ENCODE measurements at places on chromosomes 12 and 14.

DNA sequence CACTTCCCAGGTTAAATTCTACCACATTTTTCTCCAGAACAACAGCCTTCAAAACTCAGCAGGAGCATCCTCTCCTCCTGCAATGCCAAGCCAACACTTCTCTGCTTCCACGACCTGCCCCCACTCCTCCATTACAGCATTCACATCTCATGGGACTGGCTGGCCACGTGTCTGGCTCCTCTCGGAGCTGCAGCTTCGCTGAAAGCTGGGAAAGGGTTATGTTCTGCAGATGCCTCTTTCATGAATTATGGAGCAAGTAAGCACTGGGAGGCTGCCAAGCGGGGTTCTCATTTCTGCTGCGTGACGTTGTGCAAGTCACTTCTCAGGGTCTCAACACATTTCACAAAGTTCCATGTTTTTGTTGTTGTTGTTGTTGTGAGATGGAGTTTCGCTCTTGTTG, 142.2 kb upstream of the RFLNA start:
- DNase-seq, result no peak

DNA sequence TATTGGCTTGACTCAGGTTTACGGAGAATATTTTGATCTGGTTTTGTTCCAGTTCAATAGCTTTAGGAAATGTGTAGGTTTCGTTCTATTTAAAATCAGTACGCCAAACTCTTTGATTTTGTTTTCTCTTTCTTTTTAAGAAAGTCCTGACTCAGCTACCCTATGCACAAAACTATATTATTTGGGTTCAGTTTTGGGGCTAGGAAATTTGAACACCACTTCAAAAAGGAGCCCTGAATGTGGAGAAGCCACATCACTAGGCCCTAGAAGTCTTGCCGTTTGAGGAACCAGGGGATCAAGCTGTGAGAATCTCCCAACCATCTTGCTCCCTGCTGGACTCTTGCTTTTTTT, 168.2 kb upstream of the BCL2L14 start:
- no peak for DNase-seq

DNA sequence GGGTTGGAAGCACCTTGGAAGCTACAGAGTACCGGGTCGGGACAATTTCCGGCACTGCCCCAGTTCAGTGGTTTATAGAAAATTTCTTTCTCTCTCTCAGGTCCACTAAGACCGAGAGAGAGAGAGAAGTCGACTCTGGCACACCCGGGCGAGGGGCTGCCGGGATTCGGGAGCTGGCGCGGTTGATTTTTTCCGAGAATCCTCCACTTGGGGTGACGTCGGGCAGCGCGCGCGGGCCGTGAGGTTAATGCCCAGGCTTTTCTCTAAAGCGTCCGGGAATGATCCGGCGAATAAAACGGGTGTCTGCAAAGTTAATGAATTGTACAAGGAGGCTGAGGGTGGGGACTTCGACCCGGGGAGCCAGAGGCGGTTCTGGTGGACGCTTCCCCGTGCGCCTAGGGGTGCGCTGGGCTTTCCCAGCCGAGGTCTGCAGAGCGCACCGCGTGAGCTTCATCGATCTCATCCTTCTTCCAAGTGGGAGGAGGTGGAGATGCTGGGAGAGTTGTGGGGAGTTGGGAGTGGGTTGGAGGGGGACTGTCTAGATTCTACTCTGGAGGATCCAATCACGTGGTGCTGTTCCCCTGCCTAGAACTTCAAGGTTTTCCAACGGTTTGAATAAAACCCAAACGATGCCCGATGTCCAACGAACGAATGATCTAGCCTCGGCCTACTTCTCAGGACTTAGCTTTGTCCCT, 51.9 kb upstream of the TBX3 start:
- no peak for DNase-seq

DNA sequence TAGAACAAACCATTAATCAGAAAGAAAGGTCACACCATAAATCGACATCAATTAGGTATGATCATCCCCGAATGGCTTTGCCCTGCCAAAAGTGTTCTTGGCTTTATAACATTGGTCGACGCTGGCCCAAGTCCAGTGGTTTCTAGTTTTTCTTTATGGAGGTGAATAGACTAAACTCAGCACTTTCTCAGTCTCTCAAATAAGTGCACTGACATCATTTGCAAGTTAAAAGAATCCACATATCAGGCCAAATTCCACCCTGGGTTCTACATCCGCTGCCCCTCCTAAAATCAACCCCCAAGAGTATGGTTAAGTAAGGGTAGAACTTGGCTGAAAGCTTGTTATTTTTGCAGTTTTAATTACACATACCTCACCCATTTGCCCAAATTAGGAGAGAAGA, 314.3 kb downstream of the C12orf75 start:
- peak; percentile 61 for DNase-seq

Data from NCI-H446 treated with DMSO at 0.1 percent for 48 hours (cell line).